ENCODE measurements at places on chromosomes 4 and X. TPM values are rescaled to one million over a fixed set of nuclear protein-coding genes. Genes with fewer than 3 reads are reported as not detected.

The EBP gene
- 208 TPM for total RNA-seq

The SOX3 gene
- total RNA-seq = not detected

The PHOX2B gene
- total RNA-seq = 2.0 TPM

The FRAS1 gene
- 7.6 TPM for total RNA-seq

The MYOZ2 gene
- total RNA-seq = not detected

The CXCL6 gene
- not detected for total RNA-seq
